ENCODE measurements at places on chromosomes 2 and 18. TPM values are rescaled to one million over a fixed set of nuclear protein-coding genes. Genes with fewer than 3 reads are reported as not detected.

GRCh38 chr2:76009484-76009883, 298.8 kb upstream of the GCFC2 start:
- DNase-seq = no peak

DNA sequence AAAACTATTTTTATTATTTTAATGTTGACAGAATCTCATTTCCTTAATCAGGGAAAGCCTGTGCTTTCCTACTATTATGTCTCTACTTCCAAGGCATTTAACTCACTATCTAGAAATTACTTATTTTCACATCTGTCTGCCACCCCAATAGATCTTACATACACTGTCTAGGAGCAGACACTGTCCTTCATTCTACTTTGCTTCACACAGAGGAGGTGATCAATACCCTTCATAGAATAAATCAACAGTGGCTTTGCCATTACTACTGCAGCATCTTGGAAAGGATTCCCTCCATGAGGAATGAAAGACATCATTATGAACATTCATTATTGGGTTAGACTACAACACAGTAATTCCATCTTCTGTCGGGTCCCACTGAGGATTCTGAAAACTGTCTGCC, 31.7 kb downstream of the CDH20 start:
- no peak for DNase-seq

GRCh38 chr18:54357082-54357659, 487 bp downstream of the STARD6 start:
- DNase-seq = no peak

DNA sequence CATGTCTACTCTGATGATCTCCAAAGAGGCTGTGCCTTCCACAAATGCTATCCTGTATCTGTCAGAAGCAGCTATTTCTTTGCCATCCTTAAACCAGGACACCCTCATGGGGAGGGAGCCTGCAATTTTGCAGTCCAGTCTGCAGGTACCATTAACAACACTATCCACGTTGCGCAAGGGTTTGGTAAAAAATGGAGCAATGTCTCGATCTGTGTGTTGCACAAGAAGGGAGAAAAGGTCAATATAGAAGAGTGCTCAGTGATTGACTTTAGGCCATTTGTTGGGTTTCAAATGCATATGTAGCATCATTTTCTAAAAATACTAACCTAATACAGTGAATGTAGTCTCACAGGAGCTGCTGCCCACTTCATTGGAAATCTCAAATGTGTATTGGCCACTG, 74.3 kb downstream of the TTN start:
- DNase-seq = no peak

DNA sequence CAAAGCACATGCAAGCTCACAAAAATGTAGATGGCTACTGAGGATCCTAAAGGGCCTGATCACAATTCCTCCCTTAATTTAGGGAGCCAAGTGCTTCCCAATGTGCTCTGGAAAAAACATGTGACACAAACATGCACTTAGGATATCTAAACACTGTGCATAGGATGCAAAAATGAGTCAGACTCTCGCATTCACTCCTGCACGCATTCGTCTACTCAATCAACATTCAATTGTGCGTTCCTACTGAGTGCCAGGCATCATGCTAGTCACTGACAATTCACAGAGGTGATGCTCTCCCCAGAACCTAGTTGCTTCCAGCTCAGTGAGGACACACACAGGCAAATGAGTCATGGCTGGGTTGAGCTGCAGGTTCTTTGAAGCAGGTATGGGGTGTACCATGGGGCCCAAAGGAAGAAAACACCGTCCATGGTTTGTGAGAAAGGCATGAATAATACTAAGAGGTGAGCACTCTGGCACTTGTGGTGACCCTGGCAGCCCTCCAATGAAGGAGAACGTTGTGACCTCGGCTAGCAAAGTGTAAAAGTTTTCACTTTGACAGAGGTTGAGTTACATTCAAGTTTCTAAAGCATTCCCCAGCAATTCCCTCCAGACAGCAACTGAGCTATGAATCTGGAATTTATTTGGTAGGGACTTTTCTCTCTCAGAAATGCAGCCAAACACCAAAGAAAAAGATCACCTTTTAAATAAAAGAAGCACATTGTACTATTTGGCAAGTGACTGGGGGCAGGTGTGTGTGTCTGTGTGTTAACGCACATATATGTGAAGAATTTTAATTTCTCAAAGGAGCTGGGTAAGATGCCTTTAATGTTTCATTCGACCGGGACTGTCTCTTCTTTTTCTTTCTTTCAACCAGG, 173.3 kb downstream of the ALPK2 start:
- no peak for DNase-seq

- no peak for DNase-seq
These were observed at the start of gene SATB2 for GRCh38 chr2:199457147-199458008. SATB2 (minus strand) TSS chr2:199457939; CDS start chr2:199456037, 1,902 bp downstream.

DNA sequence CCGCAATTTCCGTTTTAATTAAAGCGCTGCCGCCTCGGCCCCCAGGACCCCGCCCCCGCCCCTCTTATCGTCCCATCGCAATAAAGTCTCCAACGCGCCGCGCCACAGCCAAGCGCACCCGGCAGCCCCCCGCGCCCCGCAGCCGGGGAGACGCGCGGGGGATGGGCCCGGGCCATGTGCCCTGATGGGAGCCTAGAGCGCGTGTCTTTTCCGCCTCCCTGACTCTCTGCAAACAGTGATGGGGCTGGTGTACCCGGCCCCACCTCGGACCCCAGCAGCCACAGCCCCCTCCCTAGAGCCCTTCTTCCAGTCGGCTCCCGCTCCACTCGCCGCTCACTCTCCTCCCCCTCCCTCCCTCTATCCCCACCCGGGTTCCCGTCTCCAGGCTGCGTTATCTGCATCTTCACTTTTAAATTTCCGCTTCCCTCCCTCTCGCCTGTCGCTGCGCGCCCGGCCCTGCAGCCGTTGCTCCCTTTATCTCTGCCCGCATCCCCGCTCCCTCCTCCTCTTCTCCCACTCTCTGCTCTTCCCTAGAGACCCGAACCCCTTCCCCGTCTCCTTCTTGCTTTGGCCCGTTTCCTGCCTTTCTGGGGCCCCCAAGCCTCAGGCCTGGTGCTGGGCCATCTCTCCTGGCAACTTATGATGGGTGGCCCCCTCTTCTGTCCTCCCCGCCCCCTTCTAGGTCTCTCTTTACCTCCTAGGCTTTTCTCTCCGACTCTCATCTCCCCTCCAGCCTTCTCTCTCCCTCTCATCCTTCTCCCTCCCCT, 524 bp upstream of the FEV start:
- no peak for DNase-seq

- DNase-seq = no peak
These were observed 26.1 kb downstream of the ADCY3 start for GRCh38 chr2:24893934-24894333.

DNA sequence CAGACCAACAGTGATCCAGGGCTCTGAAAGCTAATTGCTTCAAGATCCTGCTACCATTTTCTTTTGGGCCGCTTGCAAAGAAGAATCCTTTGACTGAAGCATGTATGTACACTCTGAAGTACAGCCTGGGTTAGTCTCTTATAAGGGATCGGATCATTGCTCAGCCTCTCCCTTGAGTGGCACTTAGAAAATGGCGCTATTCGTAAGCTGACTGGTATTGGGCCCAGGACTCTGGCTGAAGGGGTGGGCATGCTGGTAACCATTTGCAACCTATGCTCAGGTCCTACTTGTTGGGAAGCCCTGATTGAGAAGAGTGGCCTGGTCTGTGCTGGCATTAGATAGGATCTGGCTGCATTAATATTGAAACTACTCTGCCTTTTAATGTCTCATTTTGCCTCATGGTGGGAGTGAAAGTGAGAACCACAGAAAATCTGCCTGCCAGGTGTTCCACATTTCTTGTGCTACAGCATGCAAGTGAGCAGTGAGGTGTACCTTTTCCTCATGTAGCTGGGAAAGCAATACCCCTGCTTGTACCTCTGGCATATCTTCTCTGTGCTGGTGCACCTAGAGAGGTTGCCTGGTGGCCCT, 661 bp upstream of the MGAT5 start:
- no peak for DNase-seq

DNA sequence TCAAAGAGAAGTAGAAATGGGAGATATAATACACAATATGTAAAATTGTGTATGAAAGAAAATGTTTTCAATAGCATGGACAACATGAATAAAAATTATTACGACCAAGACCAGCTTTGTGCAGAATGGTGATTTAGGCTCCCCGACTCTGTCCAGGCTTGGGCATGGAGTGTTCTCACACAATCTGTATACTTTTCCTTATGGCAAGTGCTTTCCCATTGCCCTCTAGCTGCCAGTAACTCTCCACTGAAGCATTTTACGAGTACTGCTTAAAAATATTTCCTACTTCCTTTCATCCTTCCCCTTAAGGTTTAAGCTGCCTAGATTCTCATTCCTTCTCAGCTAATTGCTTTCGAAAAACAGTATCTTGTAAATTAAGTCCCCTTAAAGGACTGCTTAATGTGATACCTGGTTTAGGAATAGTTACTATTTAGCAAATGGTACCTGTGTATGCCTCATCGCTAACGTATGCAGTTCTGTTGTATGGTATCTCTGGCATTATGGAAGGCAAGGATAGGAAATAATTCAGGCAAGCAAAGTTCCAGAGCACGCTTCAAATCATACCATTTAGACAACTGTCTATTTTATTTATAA, 714.6 kb downstream of the ERBB4 start:
- DNase-seq = no peak

- DNase-seq = no peak
These were observed 264.5 kb downstream of the BCL2 start for GRCh38 chr18:63054901-63055584.

DNA sequence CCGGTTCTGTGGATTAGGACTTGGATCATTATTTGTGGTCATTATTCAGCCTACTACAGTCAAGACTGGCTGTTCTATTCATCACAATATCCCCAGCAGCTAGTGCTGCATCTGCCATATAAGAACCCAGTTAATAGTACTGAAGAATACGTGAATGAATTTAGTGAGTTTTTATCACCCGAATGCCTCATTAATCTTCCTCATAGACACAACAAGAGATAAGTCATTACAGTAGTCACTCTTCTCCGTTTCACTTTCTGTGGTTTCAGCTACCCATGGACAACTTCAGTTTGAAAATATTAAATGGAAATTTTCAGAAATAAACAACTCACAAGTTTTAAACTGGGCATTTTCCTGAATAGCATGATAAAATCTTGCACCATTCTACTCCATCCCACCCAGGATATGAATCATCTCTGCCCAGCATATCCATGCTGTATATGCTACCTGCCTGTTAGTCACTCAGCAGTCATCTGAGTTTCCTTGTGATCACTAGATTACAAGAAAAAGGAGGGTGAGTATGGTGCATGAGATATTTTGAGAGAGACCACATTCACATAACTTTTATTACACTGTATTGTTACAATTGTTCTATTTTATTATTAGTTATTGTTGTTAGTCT, 363.7 kb upstream of the CHAC2 start:
- no peak for DNase-seq

DNA sequence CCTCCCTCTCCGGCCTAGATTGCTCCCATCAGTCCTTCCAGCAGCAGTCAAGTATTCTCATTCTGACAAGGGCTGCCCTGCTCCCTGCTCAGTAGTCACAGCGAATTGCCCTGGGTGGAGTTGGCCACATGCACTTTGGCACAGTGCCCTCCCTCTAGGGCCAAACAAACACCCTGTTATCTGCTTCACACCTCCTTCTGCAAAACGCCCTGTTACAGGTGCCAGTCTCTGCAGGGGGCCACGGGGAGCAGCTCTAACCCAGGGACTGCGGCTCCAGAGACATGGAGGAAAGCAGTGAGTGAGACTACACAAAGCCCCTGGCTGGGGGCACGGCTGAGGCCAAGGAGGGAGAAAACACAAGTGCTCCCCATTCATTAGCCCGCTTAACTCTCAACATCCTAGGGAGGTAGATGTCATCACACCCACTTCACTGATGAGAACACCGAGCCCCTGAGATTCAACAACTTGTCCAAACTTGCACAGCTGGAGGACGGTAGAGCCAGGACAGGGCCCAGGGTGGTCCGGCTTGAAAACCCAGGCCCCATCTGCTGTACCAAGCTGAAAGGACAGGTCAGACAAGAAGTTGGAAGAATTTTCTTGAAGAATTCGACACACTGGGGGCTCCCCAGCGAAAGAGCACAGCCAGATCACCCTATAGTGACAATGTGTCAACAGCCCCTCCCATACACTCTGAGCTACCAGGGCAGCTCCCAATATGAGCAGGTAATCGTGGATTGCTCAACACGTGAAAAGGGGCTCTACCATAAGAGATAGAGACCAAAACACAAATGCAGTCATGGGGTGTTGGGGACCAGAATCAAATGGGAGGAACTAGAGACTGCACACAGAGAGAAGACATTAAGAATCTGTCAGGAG, 8.7 kb upstream of the TFCP2L1 start:
- no peak for DNase-seq

- DNase-seq = no peak
These were observed 184.3 kb upstream of the APCDD1 start for GRCh38 chr18:10270151-10270571.

DNA sequence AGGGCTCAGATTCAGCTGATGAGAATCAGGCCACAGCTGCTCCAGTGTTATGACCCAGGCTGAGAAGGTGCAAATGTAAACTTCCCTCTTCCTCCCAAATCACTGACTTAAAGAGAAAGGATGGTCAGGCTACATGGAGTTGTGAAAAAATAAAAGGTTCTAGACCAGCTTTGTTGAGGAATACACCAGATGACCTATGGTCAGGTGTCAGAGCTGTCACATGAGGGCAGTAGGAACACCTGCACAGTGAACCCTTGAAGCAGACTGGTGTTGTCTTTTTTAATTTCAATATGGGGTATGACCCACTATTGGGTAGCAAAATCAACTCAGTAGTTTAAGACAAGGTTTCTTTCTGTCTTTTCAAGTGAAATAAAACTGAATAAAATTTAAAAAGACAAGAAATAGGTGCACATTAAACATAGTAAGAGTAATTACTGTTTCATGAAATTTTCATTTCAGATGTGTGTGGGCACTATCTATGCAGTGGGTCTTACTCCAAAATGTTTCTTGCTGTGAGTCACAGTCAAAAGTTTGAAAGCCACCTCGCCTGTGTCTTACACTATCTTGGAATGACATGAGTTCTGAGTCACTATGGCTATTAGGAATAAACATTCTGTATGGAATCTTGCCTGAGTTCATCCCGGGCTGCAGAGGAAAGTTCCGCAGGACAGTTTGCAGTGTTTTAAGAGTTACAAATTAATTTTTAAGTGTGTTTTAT, 83.6 kb downstream of the ACVR1 start:
- DNase-seq = no peak

- no peak for DNase-seq
These were observed 60.4 kb upstream of the SLC8A1 start for GRCh38 chr2:40512256-40512655.

Gene DCDC2C
- 6.6 TPM for total RNA-seq

Gene UCN
- total RNA-seq = not detected

Gene ITGB6
- 0.99 TPM for total RNA-seq

Gene ADRA2B
- total RNA-seq = 3.5 TPM

Gene SGO2
- total RNA-seq = 0.54 TPM

Gene CRYBA2
- not detected for total RNA-seq

Gene ABHD1
- 0.27 TPM for total RNA-seq
